Activated CD8-positive, alpha-beta memory T cell treated with anti-CD3 and anti-CD28 coated beads, Interleukin-2, amount 50 U/mL, for 48 hours (primary cell): ENCODE measurements at places on chromosomes 7 and 10.

- no peak for DNase-seq
Measured at GRCh38 chr10:34010891-34011290, 676.4 kb upstream of the NRP1 start.

DNA sequence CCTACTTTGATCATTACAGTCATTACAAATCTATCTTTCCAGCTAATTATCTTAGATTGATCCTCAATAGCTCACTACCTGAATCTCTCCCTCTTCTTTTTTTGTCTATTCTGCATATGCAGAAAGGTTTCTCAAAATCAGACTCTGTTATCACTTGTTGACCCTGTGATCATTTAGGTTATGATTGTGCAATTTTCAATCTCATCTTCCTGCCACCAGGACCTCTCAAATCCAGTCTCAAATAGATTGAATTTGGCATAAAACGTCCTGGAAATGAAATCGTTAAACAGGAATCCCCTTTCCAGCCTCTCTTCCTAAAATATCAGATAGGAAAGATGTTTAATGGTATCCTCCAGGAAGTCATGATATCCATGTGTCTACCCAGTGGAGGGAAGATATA is 96.6 kb downstream of the ST8SIA6 start:
- DNase-seq = no peak

DNA sequence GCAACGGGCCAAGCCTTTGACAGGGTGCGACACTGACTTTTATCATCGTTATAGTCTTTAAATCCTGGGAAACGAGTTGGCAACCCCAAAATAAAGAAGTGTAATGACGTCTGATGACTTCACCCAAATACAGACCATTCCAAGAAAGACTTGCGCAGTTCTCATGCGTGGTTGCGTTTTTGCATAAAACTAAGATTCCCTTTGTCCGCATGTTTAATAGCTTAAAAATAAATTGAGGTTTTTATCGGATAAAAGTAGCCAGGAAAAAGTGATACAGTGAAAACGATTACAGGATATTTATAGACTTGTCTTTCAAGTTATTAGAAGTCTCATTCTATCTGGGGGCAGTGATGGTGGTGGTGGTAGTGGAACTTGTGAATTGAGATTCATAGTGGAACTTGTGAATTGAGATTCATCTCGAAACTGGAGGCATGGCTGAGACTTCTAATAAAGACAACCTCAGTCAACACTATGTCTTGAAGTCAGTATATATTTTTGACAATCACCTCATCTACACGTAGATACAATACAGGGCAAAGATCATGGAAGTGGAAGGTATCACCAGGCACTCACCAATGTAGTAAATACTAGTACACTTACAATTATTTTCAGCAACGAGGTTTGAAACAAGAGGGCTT is 1.2 kb upstream of the NAMPT start:
- no peak for DNase-seq

DNA sequence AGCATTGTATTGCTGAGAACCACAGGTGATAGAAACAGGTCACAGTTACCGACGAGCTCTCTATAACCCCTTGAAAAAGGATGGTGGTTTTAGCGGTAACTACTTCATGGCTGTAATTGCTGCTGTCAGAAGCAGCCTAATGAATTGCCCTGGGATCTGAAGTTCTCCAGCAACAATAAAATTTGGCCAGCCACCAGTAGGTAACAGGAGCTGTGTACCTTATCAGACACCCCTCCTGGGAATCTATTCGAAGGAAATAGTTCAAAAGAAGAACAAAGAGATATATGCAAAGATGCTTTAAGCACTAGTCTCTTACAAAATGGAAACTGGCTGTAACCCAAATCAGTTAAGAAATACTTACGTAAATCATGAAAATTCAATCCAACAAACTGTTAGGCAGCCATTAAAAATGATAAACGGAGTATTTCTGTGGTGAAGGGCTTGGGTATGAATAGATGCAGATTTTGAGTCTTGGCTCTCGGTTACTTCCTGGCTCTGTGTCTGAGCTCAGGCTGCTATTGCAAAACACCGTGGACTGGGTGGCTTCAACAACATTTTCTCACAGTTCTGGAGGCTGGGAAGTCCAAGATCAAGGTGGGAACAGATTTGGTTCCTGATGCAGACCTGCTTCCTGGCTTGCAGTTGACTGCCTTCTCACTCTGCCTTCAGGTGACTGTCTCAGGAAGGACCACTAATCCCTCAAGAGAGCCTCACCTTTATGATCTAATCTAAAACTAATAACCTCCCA is 1.6 kb downstream of the MSRB2 start:
- DNase-seq = no peak

DNA sequence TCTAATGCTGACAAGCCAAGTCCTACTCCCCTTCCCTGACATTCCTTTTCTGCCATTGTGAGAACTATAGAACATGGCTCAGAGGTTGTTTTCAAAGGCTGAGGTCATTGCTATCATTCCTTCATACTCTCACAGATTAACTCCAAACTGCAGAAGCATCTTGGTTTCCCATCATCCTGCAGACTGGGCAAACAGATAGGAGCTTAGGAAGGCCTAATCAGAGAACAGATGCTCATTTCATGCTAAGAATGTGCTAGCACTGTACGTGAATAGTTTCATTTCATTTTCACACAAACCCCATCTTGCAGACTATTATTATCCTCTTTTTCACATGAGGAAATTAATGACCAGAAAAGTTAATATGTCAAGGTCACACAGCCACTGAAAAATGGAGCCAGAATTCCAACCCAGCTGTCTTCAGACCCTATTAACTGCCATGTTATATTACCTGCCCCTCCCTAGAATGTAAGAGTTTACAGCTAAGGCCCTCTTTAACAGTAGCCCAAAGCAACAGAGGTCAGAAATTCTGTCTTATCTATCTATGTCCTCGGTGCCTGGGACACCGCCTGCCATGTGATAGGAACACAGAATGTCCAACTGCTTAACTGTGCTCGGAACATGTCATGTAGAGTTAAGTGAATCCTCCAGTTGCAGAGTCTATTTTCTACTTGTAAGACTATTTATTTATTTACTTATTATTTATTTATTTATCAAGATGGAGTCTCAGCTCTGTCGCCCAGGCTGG is 2.9 kb upstream of the LCOR start:
- no peak for DNase-seq

- DNase-seq = no peak
Measured at GRCh38 chr7:158302274-158303070, 285.2 kb downstream of the PTPRN2 start.

GRCh38 chr7:79465551-79465950 is 12.1 kb upstream of the MAGI2 start:
- no peak for DNase-seq

DNA sequence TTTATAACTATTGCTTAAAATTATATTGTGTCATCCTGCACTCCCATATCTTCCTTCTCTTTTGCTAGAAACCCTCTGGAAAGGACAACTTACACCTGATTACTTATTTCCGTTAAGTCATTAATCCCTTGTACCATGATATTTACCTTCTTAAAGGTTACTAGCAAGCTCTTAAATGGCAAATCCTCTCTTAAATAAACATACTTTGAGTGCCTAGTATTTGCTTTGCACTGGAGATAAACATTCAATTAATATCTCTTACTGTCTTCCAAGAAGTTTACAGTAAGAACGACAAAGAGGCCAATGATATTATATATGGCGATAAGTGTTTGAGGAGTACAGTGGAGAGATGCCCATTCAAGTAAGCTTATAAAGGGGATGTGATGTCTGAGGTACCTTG is 278.3 kb downstream of the HGF start:
- DNase-seq = no peak

DNA sequence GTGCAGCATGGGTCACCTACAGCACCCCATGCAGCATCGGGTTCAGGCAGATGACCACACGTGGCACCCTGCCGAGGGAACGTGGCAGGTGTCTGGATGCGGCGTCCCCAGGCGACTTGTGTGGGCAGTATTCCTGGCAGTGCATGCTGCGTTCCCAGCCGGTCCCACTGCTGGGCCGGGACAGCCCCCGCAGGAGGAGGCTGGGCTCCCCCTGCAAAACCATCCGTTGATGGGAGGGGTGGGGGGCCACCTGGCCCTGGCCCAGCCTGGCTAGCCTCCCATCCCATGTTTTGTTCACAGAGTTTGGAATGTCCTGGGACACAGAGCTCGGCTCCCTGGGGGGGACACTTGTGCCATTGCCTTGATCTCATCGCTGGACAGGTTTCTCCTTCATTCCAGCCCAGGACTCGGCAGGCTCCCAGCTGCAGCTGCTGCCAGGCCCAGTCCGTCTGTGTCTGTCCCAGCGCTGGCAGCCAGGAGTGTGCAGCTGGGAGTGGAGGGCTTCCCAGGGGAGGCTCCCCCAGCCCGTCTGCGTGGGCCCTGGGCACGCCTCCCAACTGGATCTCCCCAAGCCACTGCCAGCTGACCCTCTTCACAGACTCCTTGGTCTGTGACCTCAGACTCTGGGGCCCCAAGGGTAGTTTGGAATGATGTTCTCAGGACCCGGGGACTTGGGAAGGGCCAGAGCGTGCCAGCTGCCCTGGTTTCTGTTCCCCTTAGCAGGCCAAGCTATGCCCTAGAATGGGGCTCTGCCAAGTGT is 32.6 kb downstream of the TMEM270 start:
- no peak for DNase-seq

GRCh38 chr10:49356944-49357343 is 38.9 kb downstream of the DRGX start:
- DNase-seq = no peak

DNA sequence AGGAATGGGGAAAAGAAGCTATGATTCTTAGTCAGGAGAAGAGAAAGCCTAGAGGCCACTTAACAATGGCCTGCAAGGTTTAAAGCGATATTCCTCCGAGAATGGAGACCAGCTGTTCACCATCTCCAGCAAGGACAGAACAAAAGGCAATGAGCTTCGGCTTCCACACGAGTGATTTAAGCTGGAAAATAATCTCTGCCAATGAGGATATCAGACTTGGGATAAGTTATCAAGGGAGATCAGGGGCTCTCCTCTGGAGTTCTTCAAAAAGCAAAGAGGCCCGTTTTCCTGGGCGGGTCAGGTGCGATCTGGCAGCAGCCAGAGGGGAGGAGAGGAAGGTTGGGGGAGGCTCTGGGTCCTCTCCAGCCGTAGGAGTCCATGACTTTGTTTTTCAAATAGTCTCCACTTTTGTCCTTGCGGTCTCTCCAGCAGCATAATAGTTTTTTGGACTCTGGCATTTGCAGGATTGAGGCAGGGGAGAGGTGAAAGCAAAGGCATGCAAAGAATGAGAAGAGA is 211.3 kb downstream of the SKIDA1 start:
- no peak for DNase-seq

DNA sequence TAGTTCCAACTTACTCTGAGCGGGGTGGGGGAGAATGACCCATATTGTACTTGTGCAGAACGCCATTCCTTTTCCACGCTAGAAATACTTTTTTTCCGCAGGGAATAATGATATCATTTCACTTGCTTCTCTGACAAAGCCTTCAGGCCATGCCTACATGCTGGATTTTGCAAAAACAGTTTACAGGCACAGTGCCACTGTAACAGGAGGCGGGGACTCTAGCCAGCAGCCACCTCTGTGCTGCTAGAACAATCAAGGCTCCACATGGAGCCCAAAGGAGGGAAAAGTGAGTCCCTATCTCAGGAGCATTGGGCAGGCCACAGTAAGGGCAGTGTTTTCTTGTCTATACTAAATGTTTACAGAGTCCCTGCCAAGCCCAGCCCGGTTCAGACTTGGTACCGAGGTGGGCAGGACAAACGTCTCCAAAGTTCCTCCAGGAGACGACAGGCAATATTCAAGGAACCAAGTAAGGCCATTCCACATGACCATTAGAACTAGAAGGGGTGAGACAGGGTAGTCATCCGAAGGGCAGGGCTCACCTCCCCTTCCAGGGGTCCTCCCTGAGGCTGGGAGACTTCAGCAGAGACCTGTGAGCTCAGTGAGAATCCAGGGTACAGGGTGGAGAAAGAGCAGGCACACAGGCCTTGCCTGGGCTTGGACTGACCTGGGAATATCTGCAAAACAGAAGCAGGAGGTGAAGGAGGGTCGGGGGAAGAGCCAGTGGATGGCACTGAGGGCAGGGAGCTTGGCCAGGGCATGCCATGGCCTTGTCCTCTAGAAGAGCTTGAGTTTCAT is 90.9 kb upstream of the NPS start:
- DNase-seq = no peak

DNA sequence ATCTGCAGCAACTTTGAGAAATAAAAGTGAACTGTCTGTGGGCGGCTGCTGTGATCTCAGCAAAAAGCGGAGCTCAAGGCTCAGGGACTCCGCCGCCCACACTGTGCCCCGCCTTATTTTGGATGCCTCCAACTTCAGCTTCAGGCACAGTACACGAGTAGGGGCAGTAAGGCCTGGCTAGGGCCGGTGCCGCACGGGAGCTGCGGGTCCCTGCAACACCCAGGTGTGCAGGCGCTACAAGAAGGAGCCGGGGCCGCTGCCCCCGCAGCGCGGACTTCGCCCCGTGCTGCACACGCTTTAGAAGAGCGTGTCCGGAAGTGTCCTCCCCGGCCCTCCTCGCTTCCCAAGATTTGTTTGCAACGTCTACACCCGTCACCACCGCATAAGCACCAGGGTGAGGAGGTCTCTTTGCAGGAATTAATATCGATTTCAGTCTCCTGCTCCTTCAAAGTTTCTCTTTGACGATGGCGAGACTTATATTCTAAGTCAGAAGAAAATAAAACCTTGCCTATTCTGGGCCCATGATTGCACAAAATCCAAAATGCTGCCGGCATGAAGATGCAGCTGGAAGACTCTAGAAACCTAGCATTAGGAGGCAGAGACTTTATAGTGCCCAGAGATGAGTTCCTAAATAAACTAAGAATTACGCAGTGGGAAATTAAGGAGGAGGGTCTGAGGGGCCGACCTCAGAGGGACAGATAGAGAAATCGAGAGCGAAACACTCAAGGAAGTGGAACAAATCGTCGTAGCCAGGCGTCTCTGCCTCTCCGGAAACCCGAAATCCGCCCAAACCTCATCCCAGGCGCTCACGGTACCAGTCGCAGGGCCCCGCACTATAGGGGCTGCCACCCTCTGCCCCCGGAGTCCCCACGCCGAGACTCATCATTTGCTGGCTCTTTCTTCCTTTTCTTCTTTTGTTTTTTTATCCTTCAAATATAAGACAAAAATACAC is 6.4 kb downstream of the VAX1 start:
- DNase-seq = peak; percentile 55

- DNase-seq = no peak
Measured at GRCh38 chr10:98170249-98171117, 36.0 kb downstream of the R3HCC1L start.

DNA sequence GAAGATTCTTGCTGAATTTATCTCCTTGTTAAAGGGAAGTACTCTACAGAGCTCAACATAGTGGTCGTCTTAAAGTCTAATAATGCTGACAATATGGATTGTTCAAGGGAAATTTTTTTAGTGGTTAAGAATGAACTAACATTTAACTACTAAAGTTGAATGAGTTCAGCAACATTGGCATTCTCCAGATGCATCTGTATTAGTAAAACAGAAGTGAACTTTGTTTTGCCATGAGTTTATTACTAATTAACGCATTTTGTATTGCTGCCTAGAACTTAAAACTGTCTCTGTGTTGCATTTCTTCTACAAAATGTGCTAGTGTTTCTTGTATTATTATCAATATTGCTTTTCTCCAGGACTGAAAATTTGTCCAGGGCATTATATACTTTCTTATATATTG is 67.5 kb downstream of the C1GALT1 start:
- DNase-seq = no peak

- DNase-seq = no peak
Measured at GRCh38 chr10:88659725-88660597, 4.3 kb upstream of the LIPF start.
